ENCODE measurements at places on chromosomes 6 and 20. TPM values are rescaled to one million over a fixed set of nuclear protein-coding genes. Genes with fewer than 3 reads are reported as not detected.

The GPLD1 gene
- 0.28 TPM for total RNA-seq

The ULBP3 gene
- total RNA-seq = 16.7 TPM

The FOXC1 gene
- total RNA-seq = 2.3 TPM

The PTCHD4 gene
- 7.0 TPM for total RNA-seq

The LGSN gene
- under 0.01 TPM for total RNA-seq

The ZSWIM1 gene
- 3.4 TPM for total RNA-seq

The MCCD1 gene
- total RNA-seq = not detected

The GJA10 gene
- total RNA-seq = not detected

The AURKA gene
- total RNA-seq = 88.8 TPM

The ZMYND8 gene
- 11.3 TPM for total RNA-seq

The BMP5 gene
- total RNA-seq = 1.1 TPM

The TRIM15 gene
- total RNA-seq = not detected

The OR12D3 gene
- total RNA-seq = not detected

The FOXS1 gene
- 9.3 TPM for total RNA-seq

The PRSS35 gene
- total RNA-seq = 1.7 TPM

The TRIM31 gene
- not detected for total RNA-seq

The CST9 gene
- not detected for total RNA-seq

The DLL1 gene
- total RNA-seq = 0.38 TPM

The SNAP91 gene
- total RNA-seq = not detected

The GPR31 gene
- not detected for total RNA-seq

The MYBL2 gene
- 20.1 TPM for total RNA-seq

The SLC22A16 gene
- total RNA-seq = under 0.01 TPM

The NR2E1 gene
- not detected for total RNA-seq

The TULP1 gene
- total RNA-seq = not detected

The PROKR2 gene
- total RNA-seq = not detected

The SS18L1 gene
- 10.1 TPM for total RNA-seq

The RHAG gene
- total RNA-seq = not detected

The NUS1 gene
- total RNA-seq = 34.3 TPM

The GRM4 gene
- under 0.01 TPM for total RNA-seq

The FHL5 gene
- not detected for total RNA-seq

The OOEP gene
- total RNA-seq = not detected

The PSMG4 gene
- 23.4 TPM for total RNA-seq

The HUS1B gene
- total RNA-seq = 0.77 TPM

The SOBP gene
- total RNA-seq = 11.6 TPM

The BPIFB1 gene
- not detected for total RNA-seq

The COQ3 gene
- total RNA-seq = 2.8 TPM

The TNXB gene
- total RNA-seq = 10.4 TPM

The GGTLC1 gene
- not detected for total RNA-seq

The C6orf118 gene
- not detected for total RNA-seq

The CLPSL2 gene
- total RNA-seq = not detected

The EPHA7 gene
- total RNA-seq = 1.3 TPM

The RRAGD gene
- total RNA-seq = 7.0 TPM

The RIPOR2 gene
- total RNA-seq = 1.1 TPM

The C6orf15 gene
- total RNA-seq = not detected

The RBPJL gene
- not detected for total RNA-seq

The SIRPD gene
- total RNA-seq = not detected

All from regular cardiac myocyte (primary cell).